ENCODE measurements at places on chromosomes 11 and 22. TPM values are rescaled to one million over a fixed set of nuclear protein-coding genes. Genes with fewer than 3 reads are reported as not detected.

GUCD1 gene
- polyA plus RNA-seq = 85.9 TPM

P2RY2 gene
- polyA plus RNA-seq = 2.8 TPM

CYP2D6 gene
- polyA plus RNA-seq = not detected

SCO2 gene
- polyA plus RNA-seq = 211 TPM

BLID gene
- polyA plus RNA-seq = not detected

TRPC6 gene
- polyA plus RNA-seq = not detected

SMPD1 gene
- polyA plus RNA-seq = 4.2 TPM

C11orf65 gene
- polyA plus RNA-seq = not detected

FANCF gene
- 2.8 TPM for polyA plus RNA-seq

KRTAP5-5 gene
- polyA plus RNA-seq = not detected

Data from CD14-positive monocyte (primary cell).